Hippocampal formation (tissue), 2 donors: ENCODE measurements at places on chromosomes 1 and 21.

- no peak for DNase-seq
These were observed 1.2 kb downstream of the ADAM30 start for GRCh38 chr1:119895102-119895501.

GRCh38 chr1:204431310-204432184 lies 19.9 kb upstream of the PPP1R15B start:
- DNase-seq: peak; percentile 85

- no peak for DNase-seq
These were observed 618.5 kb downstream of the PTPRU start for GRCh38 chr1:29854700-29855276.

- DNase-seq: no peak
These were observed 48.9 kb downstream of the C4BPA start for GRCh38 chr1:207152792-207153468.
